ENCODE measurements at places on chromosomes 16 and 17. TPM values are rescaled to one million over a fixed set of nuclear protein-coding genes. Genes with fewer than 3 reads are reported as not detected.
A peak's percentile ranks its signal among the peaks of the same experiment; 100 is the strongest.

DNA sequence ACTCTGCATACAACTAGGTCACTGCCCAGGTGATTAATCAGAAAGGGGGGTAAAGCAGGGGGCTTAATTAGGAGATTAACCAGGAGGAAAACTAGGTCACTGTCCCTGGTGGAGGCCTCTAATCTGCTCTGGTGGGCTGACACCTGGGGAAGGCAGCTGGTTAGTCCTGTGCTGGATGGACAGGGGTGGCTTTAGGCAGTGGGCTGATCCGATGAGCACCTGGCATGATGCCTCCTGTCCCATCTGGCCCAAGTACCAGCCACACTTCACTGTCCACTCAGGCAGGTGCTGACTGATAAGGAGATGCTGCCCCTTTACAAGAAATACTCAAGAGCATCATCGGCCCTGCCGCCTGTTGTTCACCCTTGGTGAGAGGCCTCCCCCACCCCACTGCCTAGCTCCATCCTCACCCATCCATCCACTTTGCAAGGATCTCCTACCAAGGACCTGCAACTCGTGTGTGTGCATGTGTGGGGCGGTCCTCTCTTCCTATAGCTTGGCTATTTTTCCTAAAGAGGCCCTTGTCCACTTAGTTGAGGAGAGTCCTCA lies 13.8 kb upstream of the RCVRN start:
- no peak overlapping the region for H3K4me3 ChIP-seq
- no peak overlapping the region for H3K27ac ChIP-seq

DNA sequence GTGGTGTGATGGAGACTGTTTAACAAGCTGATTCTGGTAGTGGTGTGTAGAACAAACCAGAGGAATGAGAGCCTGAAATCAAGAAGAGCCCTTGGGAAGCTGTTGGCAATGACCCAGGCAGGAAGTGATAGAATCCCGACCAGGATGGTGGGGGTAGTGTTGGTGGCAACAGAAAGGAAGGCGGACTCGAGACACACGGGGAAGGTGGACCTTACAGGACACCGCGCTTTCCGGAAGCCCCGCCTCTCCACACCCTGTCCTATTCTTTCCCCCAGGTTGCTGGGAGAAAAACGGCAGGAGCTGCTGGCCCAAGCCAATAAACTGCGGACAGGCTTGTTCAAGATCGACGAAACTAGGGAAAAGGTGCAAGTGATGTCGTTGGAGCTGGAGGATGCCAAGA lies 30.0 kb upstream of the KDM6B start:
- no peaks in the 10 kb centered on the region for H3K36me3 ChIP-seq
- peaks cover 6% of the 10 kb centered on the region for H3K27me3 ChIP-seq
- H3K27ac ChIP-seq = no peak overlapping the region

GRCh38 chr17:1002412-1002753 lies 5.5 kb downstream of the TIMM22 start:
- H3K36me3 ChIP-seq = no peaks in the 10 kb centered on the region
- peaks cover 22% of the 10 kb centered on the region for H3K4me1 ChIP-seq
- H3K4me3 ChIP-seq = no peak overlapping the region

DNA sequence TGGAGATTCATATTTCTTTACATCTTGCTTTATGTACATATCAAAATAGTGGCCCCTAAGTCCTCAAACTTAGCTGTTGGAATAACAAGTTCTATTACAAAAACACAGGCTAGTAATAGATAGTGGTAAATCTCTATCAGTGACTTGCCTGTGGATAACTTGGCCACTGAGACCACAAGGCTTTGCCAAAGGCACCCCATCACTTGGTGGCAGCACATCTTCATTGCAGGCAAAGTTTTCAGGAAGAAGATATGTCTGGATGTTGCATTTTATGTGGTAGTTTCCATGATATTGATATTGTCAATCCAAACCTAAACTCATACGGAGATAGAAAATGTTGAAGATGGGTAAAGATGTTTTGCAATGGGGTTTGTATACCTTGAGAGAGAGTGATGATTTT lies 58.5 kb downstream of the KNOP1 start:
- H3K36me3 ChIP-seq = peaks cover 63% of the 10 kb centered on the region
- DNase-seq = no peak
- H3K27me3 ChIP-seq = no peaks in the 10 kb centered on the region
- no peak overlapping the region for H3K27ac ChIP-seq
- H3K4me3 ChIP-seq = no peak overlapping the region

GRCh38 chr17:49637050-49637449 lies 40.8 kb downstream of the SPOP start:
- H3K4me1 ChIP-seq = peaks cover 14% of the 10 kb centered on the region
- H3K36me3 ChIP-seq = peaks cover 3% of the 10 kb centered on the region
- H3K27ac ChIP-seq = no peak overlapping the region
- no peak overlapping the region for H3K4me3 ChIP-seq

Gene EFCAB13
- 0.97 TPM for polyA plus RNA-seq

Gene CTRB1
- not detected for polyA plus RNA-seq

GRCh38 chr16:69386596-69386995 lies 789 bp upstream of the TERF2 start:
- H3K4me3 ChIP-seq = peak overlapping the region; percentile 80
- no peaks in the 10 kb centered on the region for H3K36me3 ChIP-seq
- DNase-seq = no peak
- peaks cover 8% of the 10 kb centered on the region for H3K27me3 ChIP-seq

GRCh38 chr16:19923396-19923795 lies 38.7 kb upstream of the GPRC5B start:
- H3K27ac ChIP-seq = no peak overlapping the region
- H3K4me1 ChIP-seq = no peaks in the 10 kb centered on the region
- no peaks in the 10 kb centered on the region for H3K36me3 ChIP-seq
- H3K27me3 ChIP-seq = no peaks in the 10 kb centered on the region
- H3K4me3 ChIP-seq = no peak overlapping the region
- no peak for DNase-seq

DNA sequence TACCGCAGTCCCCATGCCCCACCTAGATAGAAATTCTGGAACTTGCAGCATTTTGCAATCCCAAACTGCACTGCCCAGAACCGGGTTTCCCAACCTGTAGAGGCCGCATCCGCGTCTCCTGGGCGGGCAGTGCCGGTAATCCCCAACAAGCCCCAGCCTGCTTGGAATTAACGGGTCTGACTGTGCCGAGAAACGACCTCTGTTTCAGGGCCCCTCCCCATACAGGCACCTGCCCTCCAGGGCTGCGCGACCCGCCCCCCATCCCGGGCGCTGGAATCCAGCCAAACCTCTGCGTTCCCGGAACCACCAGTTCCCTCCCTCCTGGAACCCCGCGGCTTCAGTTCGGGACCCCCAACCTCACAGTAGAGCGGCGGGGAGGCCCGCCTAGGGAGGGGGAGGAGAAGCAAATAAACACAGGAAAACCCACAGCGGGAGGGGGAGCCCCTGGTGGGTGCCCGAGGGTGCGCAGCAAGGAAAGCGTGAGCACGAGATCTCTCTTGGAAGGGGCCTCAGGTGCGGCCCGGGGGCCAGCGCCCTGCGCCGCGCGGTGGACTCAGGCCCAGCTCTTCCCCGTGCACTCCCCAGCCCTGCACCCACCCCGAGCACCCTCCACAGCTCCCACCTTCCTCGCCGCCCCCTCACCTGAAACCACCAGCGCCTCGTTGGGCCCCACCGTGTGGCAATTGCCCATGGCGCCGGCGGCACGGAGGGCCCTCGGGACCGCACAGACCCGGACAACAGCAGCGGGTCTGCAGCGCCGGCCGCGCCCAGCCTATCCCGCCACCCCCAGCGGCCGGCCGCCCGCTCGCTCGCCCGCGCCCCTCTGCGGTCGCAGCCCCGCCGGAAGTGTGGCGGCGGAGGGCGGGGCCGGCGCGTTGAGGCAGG lies at the start of gene FLOT2:
Gene FLOT2 (minus strand): TSS at position 850 of the 885 bp plus-strand sequence. CDS start 159 bp downstream, at position 691.
- H3K4me3 ChIP-seq = peak within 1 kb of the TSS; percentile 92
- peaks cover under 1% of the 10 kb centered on the region for H3K27me3 ChIP-seq
- peaks cover 70% of the 10 kb centered on the region for H3K4me1 ChIP-seq
- peak within 1 kb of the TSS; percentile 98 for H3K27ac ChIP-seq
- no peaks in the 10 kb centered on the region for H3K36me3 ChIP-seq

DNA sequence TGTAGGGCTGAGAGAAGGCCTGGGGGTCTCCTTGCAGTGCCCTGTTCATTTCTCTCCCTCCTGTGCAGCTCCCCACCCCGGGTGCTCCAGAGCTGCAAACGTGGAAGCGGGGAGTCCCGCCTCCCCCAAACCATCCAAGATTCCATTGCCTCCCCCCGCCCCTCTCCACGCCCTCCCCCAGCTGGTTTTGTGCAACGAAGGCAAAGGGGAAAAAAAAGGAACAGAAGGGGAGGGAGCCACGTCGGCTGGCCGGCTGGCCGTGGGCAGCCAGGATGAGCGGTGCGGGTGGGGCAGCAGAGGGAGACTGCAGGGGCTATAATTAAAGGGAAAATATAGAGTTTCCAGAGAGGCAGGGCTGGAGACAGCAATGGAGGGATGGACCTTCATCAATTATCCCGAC lies 1.7 kb upstream of the COL1A1 start:
- peaks cover 13% of the 10 kb centered on the region for H3K4me1 ChIP-seq
- no peak for DNase-seq
- H3K27me3 ChIP-seq = peaks cover 29% of the 10 kb centered on the region
- H3K4me3 ChIP-seq = no peak overlapping the region

Gene CBLN1
- not detected for polyA plus RNA-seq

DNA sequence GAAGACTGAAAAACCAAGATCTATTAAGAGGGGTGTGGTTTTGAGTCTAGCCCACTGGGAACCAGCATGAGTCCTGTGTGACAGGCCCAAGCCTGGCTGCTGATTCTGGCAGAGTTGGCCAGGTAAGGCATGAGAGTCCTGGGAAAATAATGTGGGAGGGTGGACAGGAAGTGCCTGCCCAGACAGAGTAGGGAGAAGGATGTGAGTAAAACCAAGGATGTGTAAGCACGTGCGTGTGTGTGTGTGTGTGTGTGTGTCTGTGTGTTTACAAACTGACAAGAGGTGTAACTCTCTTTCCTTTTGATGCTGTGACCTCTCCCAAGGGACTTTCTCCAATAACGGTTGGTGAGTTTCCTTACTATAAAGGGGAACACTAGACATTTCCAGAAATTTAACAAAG lies 15.6 kb upstream of the TEX2 start:
- H3K27ac ChIP-seq = no peak overlapping the region
- no peaks in the 10 kb centered on the region for H3K4me1 ChIP-seq
- no peaks in the 10 kb centered on the region for H3K36me3 ChIP-seq
- H3K4me3 ChIP-seq = no peak overlapping the region
- no peak for DNase-seq
- H3K27me3 ChIP-seq = peaks cover 3% of the 10 kb centered on the region

DNA sequence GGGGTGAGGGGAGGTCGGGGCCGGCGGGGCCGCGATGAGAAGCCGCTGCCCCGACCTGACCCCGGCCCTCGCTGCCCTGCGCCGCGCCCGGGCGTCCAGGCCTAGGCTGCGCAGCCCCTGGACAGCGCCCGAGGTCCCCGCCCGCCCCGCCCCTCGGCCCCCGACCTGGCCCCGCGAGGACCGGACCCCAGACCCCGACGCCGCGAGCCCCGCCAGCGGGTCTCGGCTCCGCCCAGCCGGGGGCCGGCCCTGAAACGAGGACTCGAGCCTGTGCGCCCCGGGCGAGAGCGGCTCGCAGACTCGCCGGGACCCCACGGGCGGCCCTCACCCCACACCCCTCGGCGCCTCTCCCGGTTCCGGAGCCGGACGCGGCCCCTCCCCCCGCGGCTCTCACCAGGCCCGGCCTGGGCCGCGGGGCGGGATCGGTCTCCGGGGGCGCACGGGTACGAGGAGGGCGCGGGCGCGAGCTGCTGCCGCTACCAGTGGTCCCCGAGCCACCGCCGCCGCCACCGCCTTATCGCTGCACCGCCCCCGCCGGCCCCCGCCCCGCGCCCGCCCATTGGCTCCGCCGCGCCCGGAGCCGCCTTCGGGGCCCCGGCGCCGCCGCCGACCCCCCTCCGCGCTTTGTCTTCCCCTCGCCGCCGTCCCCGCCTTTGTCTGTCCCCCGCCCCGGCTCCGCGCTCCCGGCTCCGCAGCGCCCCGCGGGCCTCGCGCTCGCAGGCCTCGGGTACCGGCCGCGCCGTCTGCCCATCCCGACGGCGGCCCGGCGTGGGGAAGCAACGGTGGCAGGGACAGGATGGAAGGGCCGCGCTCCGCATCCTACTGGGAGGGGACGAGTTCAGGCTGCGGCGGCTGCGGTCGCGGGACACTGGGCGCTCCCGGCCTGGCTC lies at the start of gene LIMD2:
Gene LIMD2 (minus strand): TSS at position 488 of the 890 bp plus-strand sequence. CDS start 827 bp downstream, outside the sequence.
- H3K4me1 ChIP-seq = peaks cover 69% of the 10 kb centered on the region
- H3K36me3 ChIP-seq = peaks cover 3% of the 10 kb centered on the region
- peak within 1 kb of the TSS; percentile 96 for H3K27ac ChIP-seq
- H3K4me3 ChIP-seq = peak within 1 kb of the TSS; percentile 99

DNA sequence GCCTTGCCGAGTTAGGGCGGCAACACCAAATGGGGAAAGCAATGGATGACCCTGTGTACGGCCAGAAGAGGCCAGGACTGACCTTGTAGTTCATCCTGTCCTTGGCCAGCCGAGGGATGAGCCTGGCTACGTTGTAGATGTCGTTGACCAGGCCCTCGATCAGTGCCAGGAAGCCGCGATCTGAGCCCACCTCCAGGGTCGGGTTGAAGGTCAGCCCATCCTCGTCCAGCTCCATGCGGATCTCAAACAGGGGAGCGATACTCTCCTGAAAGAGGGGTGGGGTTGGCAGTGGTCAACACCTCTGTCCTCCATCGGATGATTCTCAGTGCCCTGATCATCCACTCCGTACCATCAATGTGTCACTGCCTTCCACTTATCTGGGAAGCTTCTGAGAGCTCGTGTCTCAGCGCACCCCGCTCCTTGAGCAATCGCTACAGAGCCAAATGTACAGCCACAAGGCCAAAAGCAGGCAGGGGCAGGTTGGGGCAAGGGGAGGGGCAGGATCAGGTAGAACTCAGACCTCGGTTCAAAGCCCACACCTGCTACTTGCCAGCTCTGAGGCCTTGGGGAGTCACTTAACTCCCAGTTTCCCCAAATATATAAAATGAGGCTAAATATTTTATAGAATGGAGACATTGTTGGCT lies 39.9 kb downstream of the DNAH17 start:
- peaks cover 8% of the 10 kb centered on the region for H3K4me1 ChIP-seq
- no peak overlapping the region for H3K27ac ChIP-seq
- H3K27me3 ChIP-seq = no peaks in the 10 kb centered on the region
- no peak overlapping the region for H3K4me3 ChIP-seq
- no peak for DNase-seq

Gene CENPX
- 70.0 TPM for polyA plus RNA-seq

Gene ABCA10
- polyA plus RNA-seq = 0.49 TPM

Gene HP
- polyA plus RNA-seq = not detected

Gene C16orf54
- 9.6 TPM for polyA plus RNA-seq

Gene KRT12
- not detected for polyA plus RNA-seq

DNA sequence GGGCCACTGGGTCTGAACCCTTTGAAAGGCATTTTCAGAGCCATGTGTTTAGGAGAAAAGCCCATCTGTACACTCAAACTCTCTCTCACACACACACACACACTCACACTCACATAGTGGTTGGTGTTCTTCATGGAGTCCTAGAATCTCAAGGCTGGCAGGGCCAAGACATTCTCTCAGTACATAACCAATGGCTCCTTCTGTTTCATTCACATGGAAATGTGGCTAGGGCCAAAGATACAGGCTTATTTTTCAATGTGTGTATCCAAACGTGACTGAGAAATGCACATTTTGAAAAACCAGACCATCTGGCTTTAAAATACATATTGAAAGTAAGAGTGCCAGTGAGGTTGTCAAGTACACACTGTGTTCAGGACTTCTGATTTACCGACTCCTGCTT lies 59.0 kb upstream of the SALL1 start:
- no peak overlapping the region for H3K27ac ChIP-seq
- H3K36me3 ChIP-seq = no peaks in the 10 kb centered on the region
- H3K4me3 ChIP-seq = no peak overlapping the region
- H3K4me1 ChIP-seq = no peaks in the 10 kb centered on the region
- H3K27me3 ChIP-seq = no peaks in the 10 kb centered on the region
- no peak for DNase-seq

Gene ITGAL
- polyA plus RNA-seq = 238 TPM

GRCh38 chr16:85484347-85485300 lies 128.5 kb upstream of the GSE1 start:
- H3K4me1 ChIP-seq = no peaks in the 10 kb centered on the region
- H3K27ac ChIP-seq = no peak overlapping the region
- no peak for DNase-seq
- H3K36me3 ChIP-seq = no peaks in the 10 kb centered on the region
- H3K4me3 ChIP-seq = no peak overlapping the region
- peaks cover 4% of the 10 kb centered on the region for H3K27me3 ChIP-seq

Gene RNF227
- 2.7 TPM for polyA plus RNA-seq

All from immature natural killer cell (primary cell).